SW 1271 (cell line): ENCODE measurements at places on chromosomes 7 and 10.
A peak's percentile ranks its signal among the peaks of the same experiment; 100 is the strongest.

GRCh38 chr7:147509035-147509501, 1081.5 kb upstream of the C7orf33 start:
- DNase-seq, result no peak

- DNase-seq, result no peak
Measured at GRCh38 chr10:15182540-15183207, 14.2 kb upstream of the NMT2 start.

- DNase-seq, result no peak
Measured at GRCh38 chr7:5489991-5490536, 66.4 kb upstream of the TNRC18 start.

GRCh38 chr7:112743811-112744210, 46.4 kb downstream of the TMEM168 start:
- DNase-seq, result no peak

DNA sequence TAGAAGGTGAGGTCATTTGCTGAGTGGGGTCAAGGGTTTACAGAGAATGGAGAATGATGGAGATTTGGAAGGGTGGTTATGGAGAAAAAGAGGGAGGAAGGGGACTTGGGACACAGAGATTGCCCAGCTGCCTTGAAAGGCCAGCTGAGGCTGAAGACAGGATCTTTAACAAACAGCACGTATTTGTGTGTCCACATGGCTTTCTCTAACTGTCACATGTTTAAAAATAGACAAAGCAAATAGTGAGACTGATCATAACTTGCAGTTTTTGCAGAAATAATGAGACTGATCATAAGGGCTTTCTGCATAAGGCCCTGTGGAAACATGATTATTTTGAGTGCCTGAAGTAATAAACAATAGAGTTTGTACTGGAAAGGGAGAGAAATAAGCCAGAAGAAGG, 212.7 kb downstream of the HDAC9 start:
- DNase-seq, result no peak

GRCh38 chr7:129657363-129657762, 45.8 kb downstream of the NRF1 start:
- no peak for DNase-seq

GRCh38 chr10:47443145-47443544, 40.8 kb downstream of the ANXA8 start:
- no peak for DNase-seq

GRCh38 chr7:101308245-101309085, 13.1 kb downstream of the IFT22 start:
- no peak for DNase-seq

- DNase-seq, result no peak
Measured at GRCh38 chr7:123746055-123746454, 2.7 kb downstream of the WASL start.

DNA sequence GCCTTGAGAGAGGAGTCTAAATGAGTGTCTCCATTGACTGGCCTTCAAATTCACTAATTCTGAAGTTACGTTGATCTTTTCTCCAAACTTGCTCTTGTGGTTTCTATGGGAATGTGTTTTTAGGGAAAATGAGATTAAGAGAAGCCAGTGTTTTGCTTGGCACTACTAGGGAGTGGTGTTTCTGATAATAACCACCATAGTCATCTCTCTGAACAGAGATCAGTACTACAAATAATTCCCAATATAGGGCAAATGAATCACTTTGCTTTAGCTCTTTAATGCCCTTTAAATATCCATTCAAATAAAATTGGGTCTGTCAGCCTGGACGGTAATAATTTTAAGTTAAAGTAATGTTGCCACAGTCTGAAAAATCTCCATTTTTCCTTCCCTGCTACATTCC, 90.8 kb downstream of the NRF1 start:
- no peak for DNase-seq

DNA sequence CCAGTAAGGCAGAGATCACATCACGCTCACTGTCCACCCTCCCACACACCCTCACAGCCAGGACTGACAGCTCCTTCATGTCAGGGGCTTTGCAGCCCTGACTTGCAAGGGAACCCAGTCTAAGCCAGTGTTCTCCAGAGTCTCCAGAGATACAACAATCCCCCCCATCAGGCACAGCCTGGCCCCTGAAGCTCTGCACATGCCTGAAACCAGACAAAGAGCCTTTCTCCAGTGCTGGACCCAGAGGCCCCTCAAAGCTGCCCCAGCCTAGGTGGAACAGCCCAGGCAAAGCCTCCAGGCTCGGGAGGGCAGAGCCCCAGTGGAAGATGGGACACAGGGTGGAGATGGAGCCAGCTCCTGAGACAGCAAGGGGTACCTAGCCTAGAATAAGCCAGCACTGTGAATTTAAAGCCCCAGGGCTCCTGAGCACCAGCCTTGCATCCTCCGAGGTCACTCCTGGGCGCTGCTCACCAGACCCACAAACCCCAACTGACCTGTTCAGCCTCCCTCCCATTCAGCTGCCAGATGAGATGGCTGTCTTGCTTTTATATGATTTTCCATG, 50.2 kb downstream of the GRID1 start:
- DNase-seq, result no peak

DNA sequence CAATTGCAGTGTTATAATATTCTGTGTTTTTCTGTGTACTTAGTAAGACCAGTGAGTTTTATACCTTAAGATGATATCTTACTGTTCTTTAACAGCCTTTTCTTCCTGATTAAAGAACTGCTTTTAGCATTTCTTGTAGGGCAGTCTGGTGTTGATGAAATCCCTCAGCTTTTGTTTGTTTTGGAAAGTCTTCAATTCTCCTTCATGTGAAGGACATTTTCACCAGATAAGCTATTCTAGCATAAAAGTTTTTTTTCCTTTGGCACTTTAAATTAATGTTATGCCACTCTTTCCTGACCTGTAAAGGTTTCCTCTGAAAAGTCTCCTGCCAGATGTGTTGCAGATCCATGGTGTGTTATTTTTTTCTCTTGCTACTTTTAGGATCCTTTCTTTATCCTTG, 1059.8 kb downstream of the LRMDA start:
- DNase-seq, result no peak

- no peak for DNase-seq
Measured at GRCh38 chr7:39608278-39608677, 15.1 kb upstream of the RALA start.

- no peak for DNase-seq
Measured at GRCh38 chr10:24223341-24223740, 14.4 kb downstream of the KIAA1217 start.

- no peak for DNase-seq
Measured at GRCh38 chr10:29895456-29895855, 163.9 kb downstream of the JCAD start.

DNA sequence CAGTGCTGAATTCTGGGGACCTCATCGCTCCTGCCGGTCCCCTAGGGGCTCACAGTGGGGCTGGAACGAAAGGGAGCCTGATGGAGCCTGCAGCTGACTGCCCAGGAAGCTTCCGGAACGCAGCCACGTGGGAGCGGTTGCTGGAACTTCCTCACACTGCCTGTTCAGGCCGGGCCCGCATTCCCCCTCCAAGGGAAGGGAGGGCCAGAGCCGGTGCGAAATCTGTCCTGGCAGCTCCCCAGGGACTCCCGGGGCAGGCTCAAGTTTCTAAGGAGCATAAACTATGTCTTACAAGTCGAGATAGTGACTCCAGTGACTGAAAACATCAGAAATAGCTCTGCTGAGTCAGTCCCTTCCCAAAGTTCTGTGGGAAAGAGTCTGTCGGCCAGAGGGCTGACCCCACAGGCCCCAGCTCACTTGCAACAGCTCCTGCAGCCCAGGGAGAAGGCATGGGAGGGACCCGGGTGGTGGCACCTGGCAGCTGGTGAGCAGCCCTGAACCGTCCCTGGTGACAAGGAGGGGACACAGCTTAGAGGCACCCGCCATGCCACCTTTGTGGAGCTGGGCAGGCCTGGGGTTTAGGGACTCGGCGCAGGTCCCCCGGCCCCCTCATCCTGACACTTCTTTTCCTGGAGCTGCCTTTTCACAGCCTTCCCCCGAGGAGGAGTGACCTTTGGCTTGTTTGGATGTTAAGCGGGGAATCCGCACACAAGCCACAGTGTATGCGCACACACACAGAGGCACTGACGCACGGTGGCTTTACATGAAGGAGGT, 47.6 kb downstream of the PDGFA start:
- DNase-seq, result no peak

DNA sequence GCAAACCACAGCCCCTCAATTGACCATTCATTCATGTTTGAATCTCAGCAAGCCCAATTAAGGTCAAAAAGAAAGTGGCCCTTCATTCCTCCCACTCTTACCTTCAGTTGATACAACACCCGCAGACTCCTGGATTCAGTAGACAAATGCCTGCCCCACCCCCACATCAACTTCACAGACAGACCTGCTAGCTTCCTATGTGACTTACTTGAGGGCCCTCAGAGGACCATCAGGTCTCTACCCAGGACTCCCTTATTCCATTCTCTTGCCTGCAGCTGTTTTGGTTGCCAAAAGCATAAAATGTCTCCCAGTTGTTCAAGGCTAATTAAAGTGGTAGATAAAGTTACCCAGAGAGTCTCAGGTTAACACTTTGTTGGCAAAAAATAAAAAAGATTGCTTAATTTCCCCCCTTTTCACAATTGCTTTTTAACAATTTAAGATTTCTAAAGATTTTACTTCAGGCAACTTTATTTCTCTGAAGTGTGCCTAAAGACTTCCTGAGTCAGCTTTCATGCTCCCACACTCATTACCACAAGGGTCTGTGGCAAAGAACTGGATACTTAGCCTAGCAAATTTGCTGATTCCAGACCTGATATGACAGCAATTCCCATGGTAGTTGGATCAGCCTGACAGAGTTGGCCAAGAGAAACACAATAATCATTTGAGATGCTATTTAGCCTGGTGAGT, 3.3 kb upstream of the MTERF1 start:
- no peak for DNase-seq

- DNase-seq, result no peak
Measured at GRCh38 chr10:13382703-13383398, 34.8 kb upstream of the SEPHS1 start.

DNA sequence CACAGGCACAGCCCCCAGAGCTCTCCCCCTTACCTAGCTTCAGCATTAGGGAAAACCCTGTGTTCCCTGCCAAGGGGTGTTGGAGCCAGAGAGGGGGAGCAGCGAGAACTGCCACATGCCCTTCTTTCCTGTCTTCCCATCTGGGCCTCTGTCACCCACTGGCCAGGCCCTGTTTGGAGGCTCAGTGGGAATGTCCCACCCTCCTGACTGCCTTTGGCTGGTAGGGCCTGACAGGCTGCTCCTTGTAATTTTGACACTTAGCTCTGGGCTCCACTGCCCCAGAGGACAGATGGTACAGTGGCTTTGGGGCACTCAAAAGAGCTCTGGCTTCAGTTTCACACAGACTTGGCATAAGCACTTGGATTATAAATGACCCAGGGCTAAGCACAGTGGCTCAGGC, 50.6 kb downstream of the GRID2IP start:
- no peak for DNase-seq

DNA sequence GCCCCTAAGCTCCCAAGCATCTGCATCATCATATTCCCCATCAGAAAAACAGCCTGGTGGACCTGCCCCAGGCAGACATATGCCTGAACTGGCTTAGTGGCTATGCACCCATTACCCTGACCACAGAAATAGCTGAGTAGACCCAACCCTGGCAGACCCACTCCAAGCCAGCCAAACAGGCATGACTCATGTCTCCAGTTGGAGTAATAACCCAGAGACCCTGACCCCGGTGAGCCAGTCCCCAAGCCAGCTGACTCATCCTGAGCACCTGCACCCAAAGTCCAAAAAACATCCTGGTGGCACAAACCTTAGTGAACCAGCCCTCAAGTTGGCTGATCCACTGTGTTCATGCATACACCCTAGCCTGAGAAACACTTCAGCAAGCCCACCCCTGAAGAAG, 555.9 kb downstream of the GRID1 start:
- DNase-seq, result no peak

DNA sequence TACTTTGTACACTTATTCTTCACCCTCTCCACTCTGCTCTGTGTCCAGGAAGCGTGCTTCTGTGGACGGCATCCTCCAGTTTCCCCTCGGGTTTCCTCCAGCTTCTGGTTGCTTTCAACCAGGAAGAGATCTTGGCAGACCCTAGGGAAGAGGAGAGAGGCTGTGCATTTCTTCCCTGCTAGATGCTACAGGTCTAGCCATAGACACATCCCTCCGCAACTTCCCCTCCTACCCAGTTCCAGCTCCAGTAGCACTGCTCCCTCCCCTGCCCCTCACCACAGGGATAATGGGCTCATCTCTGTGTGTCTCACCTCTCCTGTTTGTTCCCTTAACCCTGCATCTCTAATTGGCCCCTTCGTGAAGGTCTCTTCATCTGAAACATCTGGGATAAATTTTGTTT, 16.3 kb downstream of the TLL2 start:
- no peak for DNase-seq

- no peak for DNase-seq
Measured at GRCh38 chr10:22317076-22317370, 835 bp downstream of the COMMD3 start.

GRCh38 chr10:88526501-88527105, 56.5 kb downstream of the RNLS start:
- DNase-seq, result no peak

GRCh38 chr10:61346796-61347413, 106.3 kb downstream of the TMEM26 start:
- DNase-seq, result no peak

- DNase-seq, result peak; percentile 73
Measured at GRCh38 chr7:139035586-139036353, at the start of gene ZC3HAV1L. Gene ZC3HAV1L (minus strand): TSS chr7:139036042. CDS start chr7:139036017, 25 bp downstream.

- DNase-seq, result no peak
Measured at GRCh38 chr10:127826154-127826725, 66.5 kb downstream of the CLRN3 start.

DNA sequence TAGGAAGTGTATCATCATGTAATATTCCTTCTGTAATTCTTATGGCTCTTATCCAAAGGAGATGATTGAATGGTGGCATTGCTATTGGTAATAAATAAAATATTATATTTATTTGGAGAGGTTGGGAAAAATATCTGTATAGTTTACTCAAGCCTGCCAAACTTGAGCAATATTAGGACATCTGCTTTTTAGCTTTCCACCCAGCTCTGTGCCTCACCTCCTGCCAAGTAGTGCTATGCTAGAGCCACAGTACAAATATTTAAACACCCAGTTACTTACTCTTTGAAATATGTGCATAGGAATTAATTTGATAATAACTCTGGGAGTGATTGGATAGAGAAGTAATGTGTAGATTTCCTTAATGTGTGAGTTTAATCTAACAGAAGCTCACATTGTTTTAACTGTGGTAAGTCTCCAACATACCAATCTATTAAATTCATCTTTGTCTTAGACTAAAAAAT, 129.2 kb downstream of the BBS9 start:
- no peak for DNase-seq

- DNase-seq, result no peak
Measured at GRCh38 chr10:34049887-34050286, 715.4 kb upstream of the NRP1 start.

DNA sequence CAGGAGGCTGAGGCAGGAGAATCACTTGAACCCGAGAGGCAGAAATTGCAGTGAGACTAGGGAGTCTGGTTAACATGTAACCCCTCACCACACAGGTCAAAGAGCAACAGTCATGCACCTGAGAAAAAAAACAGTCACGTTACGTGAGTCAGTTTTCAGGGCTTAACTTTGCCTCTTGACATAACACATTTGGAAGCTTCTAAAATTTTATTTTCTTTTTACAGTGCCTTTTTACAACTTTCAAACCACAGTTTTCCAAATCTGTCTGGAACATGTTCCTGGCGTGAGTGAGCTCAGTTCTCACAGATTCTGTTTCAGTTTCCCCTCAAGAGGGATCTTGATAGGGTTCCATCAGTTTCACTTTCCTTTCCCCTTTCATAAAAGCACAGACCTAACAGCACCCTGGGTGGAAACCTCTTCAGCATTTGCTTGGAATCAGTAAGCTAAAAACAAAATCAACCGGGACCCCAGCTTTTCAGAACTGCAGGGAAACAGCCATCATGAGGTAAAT, 4.4 kb downstream of the IFIT3 start:
- no peak for DNase-seq
